ENCODE measurements at places on chromosomes 4 and X.

- no peak for DNase-seq
These were observed 140.2 kb upstream of the TBL1X start for GRCh38 chrX:9324676-9325075.

DNA sequence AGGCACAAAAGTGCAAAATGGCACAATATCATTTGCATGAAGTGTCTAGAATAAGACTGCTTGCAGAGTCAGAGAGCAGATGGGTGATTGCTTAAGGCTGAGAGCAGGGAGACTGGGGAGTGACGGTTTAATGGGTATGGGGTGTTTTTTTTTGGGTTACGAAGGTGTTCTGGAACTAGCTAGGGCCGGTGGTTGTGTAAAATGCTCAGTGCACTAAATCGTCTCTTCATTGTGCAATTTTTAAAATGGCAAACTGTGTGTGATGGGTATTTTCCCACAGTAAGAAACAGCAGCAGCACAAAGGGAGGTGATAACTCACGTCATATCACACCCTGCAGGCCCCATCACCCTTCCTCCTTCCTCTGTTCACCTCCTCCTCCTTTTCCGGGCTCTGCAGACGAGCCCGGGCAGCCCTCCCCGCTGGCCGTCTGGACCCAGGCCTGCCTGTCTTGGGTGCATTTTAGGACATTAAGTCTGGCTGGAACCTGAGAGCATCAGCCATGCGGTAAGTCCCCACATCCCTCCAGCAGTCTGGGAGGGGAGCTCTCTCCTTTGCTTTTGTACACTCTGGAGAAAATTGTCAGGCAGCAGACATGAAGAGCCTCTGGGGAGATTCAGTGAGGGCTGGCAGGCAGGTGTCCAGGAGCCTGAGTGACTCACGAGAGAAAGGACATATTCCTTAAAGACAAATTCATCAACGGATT is 42.7 kb downstream of the ASMT start:
- DNase-seq, result no peak

DNA sequence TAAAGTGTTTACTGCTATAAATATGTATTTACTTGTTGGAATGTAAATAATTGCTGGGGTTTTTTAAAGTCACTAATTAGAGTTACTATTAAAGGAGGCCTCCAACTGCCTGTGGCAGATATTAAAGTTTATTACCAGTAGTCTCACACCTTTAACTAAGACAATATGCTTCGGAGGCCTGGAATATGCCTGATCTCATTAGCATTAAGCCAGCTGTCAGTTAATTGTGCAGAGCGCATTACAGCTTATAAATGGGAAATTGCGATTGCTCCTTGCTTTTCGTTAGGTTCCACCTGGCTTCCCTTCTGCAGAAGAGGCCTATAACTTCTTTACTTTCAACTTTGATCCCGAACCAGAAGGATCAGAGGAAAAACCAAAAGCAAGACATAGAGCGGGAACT is 41.3 kb downstream of the CC2D2A start:
- DNase-seq, result no peak

GRCh38 chrX:97168646-97169045 is 284.9 kb downstream of the RPA4 start:
- DNase-seq, result no peak

- DNase-seq, result no peak
These were observed 42.8 kb downstream of the OSTC start for GRCh38 chr4:108693211-108693610.

DNA sequence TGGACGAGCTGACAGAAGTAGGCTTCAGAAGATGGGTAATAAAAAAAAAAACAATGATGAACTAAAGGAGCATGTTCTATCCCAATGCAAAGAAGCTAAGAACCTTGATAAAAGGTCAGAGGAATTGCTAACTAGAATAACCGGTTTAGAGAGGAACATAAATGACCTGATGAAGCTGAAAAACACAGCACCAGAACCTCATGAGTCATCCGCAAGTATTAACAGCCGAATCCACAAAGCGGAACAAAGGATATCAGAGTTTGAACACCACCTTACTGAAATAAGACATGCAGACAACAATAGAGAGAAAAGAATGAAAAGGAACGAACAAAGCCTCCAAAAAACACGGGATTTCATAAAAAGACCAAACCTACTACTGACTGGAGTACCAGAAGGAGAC is 10.5 kb downstream of the NELFA start:
- DNase-seq, result no peak

DNA sequence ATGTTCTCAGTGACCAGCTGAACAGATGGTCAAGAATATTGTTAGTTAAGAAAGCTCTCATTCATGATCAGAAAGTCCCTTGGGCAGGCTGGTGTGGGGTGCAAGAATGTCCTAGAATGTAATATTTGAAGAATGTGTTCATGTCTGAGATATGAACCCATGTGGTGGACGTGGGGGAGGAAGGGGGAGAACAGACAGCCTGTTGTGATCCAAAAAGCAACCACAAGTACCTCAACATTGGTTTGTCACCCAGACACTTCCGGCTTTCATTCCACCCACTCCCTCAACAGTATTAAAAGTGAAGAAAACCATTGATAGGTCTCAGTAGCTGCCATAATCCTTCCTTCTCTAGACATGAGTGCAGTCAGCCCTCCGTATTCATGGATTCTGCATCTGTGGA is 82.2 kb downstream of the MAML3 start:
- no peak for DNase-seq

DNA sequence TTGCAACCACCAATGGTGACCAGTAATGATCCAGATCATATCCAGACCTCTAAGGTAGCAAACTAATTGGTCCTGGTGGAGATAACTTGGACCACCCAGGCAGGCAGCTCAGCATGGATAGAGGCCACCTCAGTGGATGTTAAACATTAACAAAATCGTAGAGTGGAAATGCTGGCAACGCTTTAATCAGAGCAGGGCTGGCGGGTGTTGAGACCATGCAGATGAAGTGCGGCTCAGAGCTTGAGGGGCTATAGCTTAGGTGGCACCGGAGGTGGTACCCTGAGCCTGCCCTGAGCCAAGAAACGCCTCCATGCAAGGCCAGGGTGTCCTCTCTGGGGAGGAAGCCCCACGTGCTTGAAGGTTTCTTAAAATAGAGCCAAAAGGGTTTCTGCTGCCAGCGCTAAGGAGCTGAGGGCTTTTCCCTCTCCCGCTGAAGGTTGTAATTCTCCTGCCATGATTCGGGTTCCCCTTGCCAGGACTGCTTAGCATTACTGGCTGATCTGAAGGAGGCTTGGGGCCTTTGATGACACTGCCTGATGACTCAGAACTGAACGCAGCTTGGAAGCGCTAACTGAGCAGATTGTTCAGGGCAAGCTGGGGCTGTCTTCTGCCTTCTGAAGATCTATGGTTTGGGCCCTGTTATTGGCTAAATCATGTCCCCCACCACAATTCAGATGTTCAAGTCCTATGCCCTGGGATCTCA is 177.8 kb upstream of the ATP6AP2 start:
- DNase-seq, result no peak

DNA sequence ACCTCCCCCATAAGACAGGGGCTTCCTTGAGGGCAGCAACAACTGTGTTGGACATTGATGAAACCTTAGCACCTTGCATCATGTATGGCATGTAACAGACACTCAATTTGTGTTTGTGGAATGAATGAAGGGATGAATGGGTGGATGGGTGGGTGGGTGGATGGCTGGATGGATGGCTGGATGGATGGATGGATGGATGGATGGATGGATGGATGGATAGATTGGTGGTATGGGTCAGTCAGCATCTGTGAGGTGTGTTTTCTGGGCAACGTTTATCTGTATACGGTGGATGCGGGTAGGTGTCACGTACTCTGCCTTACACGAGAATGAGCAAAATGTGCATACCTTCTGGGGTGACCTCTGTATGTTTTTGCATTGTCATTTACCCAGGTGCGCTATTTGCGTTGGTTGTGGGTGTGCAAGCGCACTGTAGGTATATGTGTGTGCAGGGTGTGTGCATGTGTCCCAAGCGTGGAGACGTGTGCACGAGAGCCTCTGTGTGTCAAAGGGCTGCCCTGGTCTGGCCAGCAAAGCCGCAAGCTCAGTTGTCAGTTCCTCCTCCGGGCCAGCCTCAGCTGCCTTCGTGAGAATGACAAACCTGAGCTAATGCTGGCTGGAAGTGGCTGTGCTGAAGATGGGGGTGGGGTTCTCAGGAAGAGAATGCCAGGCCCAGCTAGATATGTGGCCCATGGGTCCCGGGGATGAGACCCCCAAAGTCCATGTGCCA is 26.5 kb downstream of the ELF4 start:
- no peak for DNase-seq

DNA sequence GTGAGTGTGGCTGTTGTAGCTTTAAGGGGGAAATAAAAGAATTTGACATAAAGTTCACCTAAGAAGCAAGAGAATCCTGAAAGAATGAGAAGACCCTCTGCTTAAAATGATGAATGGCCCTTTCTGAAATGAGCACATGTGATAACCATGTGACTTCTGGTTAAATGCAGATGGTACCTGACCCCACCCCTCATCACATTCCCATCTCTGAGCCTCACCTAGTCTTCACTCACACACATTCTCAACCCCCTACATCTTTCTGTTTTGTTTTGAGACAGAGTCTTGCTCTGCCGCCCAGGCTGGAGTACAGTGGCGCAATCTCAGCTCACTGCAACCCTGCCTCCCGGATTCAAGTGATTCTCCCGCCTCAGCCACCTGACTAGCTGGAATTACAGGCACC is 31.5 kb downstream of the SEPTIN6 start:
- DNase-seq, result no peak

DNA sequence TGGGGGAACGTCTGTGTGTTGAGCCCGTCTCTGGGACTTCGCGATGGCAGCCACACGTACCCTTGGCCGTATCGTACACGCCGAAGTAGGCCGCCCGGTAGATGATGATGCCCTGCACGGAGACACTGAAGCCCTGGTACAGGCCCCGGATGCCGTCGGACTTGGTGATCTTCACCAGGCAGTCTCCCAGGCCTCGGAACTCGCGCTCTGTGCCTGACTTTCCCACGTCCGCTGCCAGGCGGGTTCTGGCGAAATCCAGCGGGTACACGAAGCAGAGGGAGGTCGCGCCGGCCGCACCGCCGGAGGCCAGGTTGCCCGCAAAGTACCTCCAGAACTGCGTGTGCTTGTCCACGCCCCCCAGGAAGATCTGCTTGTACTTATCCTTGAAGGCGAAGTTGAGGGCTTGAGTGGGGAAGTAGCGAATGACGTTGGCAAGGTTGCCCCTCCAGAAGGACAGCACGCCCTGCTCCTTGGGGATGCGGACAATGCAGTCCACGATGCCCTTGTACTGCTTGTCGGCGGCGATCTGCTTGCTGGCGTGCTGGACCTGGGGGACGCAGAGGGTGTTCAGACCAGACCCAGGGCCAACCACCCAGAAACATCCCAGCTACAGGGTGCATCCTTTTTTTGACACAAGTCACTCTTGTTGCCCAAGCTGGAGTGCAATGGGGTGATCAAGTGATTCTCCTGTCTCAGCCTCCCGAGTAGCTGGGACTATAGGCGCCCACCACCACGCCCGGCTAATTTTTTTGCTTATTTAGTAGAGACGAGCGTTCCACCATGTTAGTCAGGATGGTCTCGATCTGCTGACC is 2.5 kb downstream of the SLC25A6 start:
- DNase-seq, result no peak

DNA sequence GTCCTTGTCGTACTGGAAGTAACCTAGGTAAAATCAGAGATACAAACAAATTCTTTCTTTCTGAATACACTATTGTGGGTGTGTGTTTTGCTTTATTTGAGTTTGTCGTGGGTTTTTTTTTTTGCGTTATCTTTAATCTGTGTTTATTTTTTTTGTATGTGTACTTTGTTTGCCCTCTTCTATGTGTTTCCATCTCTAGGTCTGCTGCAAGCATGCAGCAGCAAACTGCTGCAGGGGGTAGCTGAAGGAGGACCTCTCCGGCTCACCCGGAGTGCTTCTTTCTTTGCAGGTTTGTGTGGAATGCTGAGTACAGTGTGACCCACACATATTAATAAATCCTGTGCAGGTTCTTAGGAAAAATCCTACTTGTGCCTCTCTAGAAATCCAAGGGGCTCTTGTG is 64.8 kb downstream of the FNIP2 start:
- no peak for DNase-seq

- DNase-seq, result no peak
These were observed 129.7 kb downstream of the TMEM164 start for GRCh38 chrX:110132450-110133114.

DNA sequence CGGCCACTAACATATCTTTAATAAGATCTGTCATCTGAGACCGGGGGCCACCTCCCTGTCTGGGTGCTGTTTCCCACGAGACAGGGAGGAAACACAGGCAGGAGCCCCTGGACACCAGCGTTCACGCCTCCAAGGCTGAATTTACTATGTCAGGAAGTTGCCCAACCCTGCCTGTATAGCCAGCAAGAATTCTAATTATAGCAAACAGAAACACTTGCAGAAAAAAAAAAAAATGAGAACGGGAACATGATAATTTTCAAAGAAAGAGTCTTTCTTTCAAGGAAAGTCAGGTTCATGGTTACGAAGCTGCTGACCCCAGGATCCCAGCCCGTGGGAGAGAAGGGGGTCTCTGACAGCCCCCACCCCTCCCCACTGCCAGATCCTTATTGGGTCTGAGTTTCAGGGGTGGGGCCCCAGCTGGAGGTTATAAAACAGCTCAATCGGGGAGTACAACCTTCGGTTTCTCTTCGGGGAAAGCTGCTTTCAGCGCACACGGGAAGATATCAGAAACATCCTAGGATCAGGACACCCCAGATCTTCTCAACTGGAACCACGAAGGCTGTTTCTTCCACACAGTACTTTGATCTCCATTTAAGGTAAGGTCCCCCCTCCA is at the start of gene IL3RA:
IL3RA (plus strand) TSS at position 455 of the 613 bp plus-strand sequence. CDS start 4,981 bp downstream, outside the sequence.
- no peak for DNase-seq

GRCh38 chrX:99820197-99820596 is 589.9 kb downstream of the PCDH19 start:
- DNase-seq, result no peak

GRCh38 chr4:141210168-141210567 is 10.5 kb upstream of the ZNF330 start:
- DNase-seq, result no peak

DNA sequence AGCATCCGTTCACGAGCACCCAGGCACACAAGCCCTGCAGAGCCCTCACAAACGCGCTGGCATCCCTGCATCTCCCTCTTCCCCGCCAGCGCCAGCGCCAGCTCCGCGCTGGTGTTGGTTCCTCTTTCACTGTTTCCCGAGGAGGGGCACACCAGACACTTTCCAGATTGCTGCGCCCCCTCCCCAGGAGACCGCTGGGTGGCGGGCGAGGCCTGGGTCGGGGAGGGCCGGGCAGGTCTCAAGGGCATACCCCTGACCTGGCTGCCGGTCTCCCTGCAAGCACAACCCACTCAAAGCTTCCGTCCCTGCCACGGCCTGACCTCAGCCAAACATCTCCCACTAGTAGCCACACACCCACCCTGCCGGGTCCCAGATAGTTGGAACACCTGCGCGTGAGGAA is 2.2 kb upstream of the NKX1-1 start:
- no peak for DNase-seq

DNA sequence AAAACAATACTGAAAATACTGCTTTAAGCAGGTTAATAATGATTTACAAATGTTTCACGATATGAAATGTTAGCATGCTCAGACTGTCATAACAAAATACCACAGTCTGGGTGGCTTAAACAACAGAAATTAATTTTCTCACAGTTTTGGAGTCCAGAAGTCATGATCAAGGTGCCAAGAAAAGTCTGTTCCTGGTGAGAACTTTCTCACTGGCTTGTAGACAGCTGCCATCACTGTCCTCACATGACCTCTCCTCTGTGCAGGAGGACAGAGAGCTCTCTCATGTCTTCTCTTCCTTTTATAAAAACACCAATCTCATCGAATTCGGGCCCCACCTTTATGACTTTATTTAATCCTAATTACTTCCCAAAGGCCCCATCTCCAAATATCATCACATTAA is 426.7 kb downstream of the KLHL13 start:
- no peak for DNase-seq

GRCh38 chrX:88604433-88605221 is 142.4 kb upstream of the CPXCR1 start:
- peak; percentile 36 for DNase-seq
